NCI-H146 (cell line): ENCODE measurements at places on chromosomes 2 and 18.

GRCh38 chr2:235421618-235422017, 72.2 kb upstream of the AGAP1 start:
- DNase-seq: no peak

DNA sequence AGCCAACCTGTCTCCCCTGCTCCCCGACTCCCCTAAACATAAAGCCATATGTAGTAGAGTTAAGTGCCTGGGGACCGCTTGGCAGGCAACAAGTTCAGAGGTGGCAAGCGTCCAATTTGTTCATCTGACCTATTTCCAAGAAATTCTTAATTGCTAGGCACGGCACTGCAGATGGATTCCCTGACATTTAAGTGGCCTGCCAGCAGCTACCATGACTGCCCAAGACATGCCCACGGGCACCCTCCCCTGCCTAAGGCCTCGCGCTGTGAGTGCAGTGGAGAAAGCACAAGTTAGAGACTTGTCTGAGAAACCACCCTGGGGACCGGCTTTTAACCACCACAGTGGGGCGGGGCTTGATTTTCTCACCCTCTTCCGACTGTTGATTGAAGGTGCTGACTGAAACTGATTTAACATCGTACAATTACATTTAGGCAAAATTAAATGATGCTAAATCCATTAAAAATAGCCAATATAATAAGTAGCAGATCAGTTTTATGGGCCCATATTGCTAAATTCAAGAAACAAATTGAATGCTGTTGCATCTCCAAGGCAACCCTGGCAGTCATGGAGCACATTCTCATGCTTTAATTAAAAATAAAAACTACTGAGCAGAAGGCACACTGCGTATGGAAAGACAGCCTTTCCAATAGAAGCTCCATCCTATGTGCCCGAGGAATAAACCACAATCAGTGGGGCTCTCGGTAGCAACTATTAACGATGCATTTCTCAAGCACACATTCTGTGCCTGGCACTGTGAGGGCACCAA, 163.6 kb upstream of the ACAA2 start:
- DNase-seq: no peak

GRCh38 chr2:205778356-205778755, 96.1 kb downstream of the NRP2 start:
- no peak for DNase-seq

DNA sequence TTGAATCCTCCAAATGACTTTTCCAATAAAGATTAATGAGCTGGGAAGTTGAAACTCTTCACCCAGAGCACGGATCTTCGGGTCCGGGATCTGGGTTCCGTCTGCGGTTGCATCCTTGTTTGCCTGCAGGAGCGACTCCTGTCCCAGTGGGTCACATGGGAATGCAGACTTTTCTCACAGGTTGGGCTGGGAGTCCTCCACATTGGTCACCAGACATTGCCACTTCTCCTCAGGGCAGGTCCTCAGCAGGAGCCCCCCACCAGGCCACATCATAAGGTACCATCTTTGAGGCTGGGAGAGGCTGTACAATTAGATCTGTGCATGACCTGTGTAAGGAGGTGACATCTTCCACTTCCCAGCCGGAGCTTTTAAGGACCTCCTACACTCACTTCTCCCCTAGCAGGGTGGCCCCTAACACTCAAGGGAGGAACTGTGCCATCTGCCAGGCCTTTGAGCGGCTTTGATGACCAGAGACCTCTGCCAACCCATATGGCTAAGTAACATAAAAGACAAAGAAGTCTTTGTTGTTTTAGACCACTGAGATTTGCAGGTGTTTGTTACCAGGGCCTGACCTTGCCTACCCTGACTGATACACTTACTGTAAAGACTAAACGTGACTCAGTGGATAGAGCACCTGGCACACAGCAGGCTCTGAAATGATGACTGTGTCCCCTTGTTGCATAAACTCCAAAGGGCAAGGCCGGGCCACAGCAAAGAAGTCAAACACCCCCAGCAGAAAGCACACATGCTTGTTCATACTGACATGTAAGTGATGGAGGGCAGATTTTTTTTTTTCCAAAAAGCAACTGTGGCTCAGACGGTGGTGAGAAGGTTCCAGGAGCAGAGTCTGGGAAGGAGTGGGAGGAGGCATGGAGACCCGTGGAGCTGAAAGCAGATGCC, 7.9 kb upstream of the TEX51 start:
- no peak for DNase-seq

- no peak for DNase-seq
Measured at GRCh38 chr2:226307487-226308322, 491.9 kb downstream of the IRS1 start.

- DNase-seq: no peak
Measured at GRCh38 chr2:1162768-1163584, 212.3 kb downstream of the SNTG2 start.

GRCh38 chr2:155747531-155747930, 585.0 kb downstream of the NR4A2 start:
- no peak for DNase-seq

DNA sequence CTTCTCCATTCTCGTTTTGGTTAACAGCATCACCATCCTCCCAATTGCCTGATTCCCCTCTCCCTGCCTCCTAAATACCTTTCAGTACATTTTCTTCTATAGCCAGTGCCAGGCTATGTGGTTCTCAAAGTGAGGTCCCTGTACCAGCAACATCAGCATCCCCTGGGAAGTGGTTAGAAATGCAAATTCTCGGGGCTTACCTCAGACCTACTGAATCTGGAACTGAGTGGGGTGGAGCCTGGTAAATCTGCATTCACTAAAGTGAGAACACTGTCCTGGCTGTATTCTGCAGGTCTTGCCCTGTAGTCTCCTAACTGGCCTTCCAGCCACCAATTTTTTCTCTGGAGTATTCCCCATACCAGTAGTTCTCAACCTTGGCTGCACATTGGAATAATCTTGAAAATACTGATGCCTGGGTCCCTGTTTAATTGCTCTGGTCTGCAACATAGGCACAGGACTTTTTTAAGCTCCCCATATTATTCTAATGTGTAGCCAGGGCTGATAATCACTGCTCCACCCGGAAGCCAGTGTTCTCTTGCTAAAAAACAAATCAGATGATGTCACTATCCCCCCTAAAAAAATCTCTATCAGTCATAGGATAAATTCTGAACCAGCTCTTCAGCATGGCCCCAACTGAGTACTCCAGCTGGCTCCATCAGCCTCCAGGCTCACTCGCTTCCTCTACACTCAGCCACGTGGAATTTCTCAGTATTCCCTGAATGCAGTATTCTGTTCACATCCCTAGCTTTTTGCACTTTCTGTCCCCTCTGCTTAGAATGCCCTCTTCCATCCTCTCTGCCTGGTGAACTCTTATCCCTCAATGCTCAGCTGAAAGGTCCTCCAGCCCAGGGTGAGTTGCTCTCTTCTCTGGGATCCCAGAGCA, 98.4 kb downstream of the CDK15 start:
- DNase-seq: no peak

DNA sequence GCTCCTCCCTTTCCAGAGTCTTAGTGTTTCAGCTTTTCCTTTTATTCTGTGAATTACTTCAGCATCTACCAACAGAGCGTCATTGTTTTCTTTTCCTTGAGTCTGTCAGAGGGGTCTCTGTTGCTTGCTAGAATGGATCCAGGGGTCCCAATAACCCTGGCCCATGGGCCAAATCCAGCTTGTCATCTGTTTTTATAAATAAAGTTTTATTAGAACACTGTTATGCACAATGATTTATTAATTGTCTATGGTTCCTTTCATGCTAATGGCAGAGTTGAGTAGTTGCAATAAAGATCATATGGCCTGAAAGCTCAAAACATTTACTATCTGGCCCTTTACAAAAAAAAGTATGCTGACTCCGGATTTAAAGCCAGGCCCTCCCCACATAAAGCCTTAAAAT, 58.8 kb downstream of the MRPL35 start:
- no peak for DNase-seq

GRCh38 chr2:22683914-22684313, 701.1 kb upstream of the KLHL29 start:
- no peak for DNase-seq

DNA sequence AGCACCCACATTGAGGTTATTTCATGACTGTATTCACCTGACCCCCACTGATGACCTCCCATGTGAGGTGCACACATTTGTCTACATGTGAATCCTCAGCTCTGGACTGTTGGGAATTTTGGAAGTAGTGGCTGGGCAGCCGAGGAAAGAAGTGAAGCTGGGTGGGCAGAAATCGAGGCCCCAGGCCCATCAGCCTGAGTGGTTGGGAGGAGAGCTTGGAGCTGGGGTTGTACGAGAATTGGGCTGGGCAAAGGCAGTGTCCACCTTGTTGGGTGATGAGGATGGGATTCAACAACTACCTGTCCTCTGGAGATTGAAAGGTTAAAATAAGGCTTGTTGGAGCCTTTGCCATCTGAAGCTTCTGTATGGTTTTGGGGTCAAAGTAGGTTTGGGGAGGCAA, 35.8 kb downstream of the AGAP1 start:
- no peak for DNase-seq

- no peak for DNase-seq
Measured at GRCh38 chr18:48841381-48842258, 109.1 kb downstream of the SMAD7 start.

GRCh38 chr2:105400138-105400540, 1.3 kb upstream of the FHL2 start:
- no peak for DNase-seq

GRCh38 chr2:239756031-239756789, 268.9 kb downstream of the NDUFA10 start:
- no peak for DNase-seq

DNA sequence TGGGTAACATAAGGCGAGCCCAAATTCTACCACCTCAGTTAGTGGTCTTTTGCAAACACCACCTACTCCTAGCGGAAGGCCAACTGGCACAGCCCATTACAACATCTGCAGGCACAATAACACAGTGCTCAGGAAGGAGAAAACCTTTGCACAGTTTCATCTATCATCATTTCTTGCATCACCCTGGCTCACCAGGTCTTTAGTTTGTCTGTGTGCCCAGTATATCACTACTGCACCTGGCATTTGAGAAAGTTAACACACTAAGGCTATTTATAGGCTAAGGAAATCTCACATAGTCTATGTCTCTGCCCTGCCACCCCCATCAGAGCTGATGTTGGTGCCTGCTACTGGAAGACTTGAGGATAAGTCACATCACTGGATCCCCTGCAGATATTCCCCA, 484.0 kb downstream of the SATB2 start:
- DNase-seq: no peak

DNA sequence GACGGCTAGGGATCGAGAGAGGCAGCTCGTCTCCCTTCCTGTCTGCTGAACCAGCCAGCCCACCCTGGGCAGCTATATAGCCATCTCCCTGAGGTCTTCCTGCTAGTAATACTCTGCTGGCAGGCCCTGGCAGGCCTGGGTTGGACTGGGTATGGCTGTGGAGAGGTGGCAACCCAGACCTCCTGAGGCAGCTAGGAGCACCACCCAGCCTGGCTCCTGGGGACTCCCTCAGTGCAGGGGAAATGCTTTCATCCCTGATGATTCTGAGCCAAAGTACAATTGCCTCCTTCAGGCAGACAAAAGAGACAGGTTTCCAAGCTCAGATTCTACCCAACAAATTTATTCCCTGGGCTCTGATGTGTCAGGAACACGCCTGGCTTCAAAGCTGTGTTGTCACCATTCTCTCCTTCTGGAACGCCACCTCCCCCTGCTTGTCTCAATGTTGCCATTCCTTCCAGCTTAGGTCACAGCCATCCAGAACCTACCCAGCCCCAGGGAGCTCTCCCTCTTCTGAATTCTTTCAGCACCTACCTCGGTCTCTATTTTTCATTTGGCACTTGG, 4.7 kb upstream of the DNAJB2 start:
- no peak for DNase-seq

DNA sequence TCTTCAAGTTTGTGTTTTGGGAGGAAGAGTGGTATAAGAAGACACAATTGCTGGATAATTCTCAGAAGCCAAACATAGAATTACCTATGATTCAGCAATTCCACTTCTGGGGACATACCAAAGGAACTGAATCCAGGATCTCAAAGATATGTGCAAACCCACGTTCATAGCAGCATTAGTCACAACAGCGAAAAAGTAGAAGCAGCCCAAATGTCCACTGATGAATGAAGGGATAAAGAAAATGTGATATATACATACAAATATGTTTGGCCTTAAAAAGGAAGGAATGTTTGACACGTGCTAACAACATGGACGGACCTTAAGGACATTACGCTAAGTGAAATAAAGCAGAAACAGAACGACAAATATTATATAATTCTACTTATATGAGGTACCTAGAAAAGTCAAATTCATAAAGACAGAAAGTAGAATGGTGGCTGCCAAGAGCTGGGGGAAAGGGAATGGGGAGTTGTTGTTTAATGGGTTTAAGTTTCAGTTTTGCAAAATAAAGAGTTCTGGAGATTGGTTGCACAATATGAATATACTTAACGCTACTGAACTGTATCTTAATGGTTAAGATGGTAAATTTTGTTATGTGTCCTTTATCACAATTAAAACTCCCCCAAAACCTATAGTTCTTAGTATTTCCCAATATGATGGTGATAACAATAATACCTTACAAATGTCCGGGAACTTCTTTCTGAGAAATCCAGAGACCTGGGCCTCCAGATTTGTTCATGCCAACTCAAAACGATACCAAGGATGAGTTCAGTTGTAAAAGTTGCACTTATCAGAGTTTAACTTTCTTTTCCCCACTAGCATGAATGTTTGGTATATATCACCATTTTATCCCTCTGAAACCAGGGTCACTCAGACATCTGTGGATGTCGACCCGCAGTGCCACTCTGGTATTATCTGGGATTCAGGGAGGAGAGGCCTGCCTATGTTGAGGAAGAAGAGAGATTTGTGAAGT, 33.7 kb upstream of the WIPF1 start:
- DNase-seq: no peak

GRCh38 chr2:129199501-129199900, 780.0 kb upstream of the RAB6C start:
- no peak for DNase-seq

- DNase-seq: no peak
Measured at GRCh38 chr18:76188097-76188496, 306.9 kb downstream of the ZNF516 start.

DNA sequence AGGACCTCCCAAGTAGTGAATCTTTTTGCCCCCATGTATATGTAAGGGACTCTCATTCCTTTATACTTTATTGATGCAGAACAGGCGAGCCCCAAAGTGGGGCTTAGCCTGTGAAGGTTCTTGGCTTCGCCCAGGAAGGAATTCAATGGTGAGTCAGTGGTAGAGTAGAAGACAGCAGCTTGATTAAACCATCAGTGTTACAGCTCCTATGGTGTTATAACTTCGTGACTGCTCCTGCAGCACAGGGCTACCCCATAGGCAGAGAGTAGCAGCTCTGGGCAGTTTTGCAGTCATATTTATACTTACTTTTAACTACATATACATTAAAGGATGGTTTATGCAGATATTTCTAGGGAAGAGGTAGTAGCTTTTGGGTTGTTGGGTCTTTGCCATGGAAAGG, 11.0 kb downstream of the FAM171B start:
- no peak for DNase-seq

- DNase-seq: no peak
Measured at GRCh38 chr18:44741511-44741910, 60.8 kb downstream of the SETBP1 start.
